ENCODE measurements at places on chromosomes 12 and 14.
A peak's percentile ranks its signal among the peaks of the same experiment; 100 is the strongest.

DNA sequence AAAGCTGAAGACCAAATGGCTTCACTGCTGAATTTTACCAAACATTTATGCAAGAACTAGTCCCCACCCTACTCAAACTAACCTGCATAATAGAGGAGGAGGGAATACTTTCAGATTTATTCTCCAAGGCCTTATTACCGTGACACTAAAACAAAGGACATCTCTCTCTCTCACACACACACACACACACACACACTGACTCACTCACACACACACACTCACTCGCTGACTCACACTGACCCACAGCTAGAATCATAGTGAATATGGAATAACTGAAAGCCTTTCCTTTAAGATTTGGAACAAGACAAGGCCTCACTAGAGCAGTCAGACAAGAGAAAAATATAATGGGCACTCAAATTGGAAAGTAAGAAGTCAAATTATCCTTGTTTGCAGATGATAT lies 1014.1 kb downstream of the TMTC2 start:
- DNase-seq = no peak

GRCh38 chr12:12505544-12506495 lies 56.8 kb downstream of the DUSP16 start:
- no peak for DNase-seq

GRCh38 chr14:95495538-95496025 lies 20.9 kb downstream of the SYNE3 start:
- peak; percentile 52 for DNase-seq

- no peak for DNase-seq
Observed at GRCh38 chr12:122894193-122895121, 1.5 kb downstream of the VPS37B start.

GRCh38 chr12:93733358-93733757 lies 56.2 kb downstream of the CRADD start:
- no peak for DNase-seq

DNA sequence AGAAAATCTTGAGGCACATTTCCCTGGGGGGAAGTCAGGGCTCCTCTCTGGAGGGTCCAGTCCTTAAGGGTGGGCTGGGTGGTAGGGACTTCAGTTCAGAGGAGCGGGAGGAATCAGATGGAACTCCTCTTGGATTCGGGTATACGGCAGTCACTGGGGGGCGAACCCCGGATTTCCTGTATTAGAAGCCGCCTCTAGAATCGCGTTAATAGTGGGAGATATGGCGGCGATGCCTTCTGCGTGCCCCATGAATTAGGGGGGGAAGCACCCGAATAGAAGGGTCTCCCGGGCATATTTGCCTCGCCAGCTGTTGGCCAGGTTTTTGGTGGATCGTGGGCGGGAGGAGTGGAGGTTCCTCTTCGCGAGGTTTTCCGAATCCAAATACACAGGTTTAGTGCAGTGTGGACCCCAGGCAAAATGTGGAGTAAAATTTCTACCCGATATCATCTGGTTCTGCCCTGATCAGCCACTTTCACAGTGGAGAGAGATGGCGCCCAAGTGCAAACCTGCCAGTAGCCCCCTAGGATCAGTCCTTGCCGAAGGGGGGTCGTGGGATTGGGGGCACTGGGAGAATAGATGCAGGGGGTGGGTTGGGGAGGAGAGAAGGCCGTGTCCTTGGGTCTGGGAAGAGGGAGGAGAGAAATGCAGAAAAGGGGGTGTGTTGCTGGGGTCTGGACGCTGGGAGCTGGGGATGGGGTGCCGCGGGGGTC lies 628 bp downstream of the MEG3 start:
- DNase-seq = no peak

- no peak for DNase-seq
Observed at GRCh38 chr12:117587631-117588287, 226.3 kb upstream of the NOS1 start.

DNA sequence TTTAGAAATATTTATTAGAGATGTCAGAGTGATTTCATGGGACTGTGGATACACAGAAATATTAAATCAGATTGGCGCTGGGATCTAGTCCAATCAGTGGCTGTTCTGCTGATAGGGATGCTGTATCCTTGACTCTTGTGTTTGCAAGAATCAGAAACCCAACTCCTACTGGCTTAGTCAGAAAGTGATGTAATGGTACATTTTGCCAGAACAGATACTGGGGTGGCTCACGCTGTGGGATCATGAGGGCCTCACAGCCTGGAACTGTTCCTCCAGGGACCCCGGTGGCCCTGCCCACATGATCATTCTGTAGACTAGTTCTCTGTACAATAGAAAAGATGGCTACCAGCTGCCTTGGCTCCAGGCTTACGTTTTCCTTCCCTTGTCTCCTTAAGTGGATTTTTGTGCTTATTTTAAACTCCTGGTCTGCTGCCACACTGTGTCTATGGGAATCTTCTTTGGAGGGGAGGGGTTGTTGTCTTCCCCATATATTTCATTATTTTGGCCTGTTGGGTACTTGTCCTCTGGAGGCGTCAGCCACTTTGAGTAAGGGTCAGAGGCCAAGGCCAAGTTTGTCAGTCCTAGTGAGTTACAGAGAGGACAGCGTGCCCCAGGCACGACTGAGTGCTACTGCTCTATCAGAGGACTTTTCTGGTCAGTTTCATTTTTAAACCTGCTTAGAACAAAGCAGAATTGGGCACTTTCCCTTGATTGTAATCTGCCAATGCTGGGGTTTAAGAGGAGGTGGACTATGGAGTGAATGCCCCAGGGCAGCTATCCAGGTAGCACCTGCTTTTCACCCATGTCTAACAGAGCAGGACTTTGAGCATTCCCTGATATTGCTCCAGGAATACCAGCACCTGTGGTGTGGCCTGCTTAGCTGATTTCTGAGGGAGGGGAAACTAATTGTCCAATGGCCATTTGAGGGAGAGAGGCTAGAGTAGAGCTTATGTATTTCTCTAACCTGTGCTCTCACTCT lies 164.3 kb downstream of the SLC5A8 start:
- DNase-seq = no peak

DNA sequence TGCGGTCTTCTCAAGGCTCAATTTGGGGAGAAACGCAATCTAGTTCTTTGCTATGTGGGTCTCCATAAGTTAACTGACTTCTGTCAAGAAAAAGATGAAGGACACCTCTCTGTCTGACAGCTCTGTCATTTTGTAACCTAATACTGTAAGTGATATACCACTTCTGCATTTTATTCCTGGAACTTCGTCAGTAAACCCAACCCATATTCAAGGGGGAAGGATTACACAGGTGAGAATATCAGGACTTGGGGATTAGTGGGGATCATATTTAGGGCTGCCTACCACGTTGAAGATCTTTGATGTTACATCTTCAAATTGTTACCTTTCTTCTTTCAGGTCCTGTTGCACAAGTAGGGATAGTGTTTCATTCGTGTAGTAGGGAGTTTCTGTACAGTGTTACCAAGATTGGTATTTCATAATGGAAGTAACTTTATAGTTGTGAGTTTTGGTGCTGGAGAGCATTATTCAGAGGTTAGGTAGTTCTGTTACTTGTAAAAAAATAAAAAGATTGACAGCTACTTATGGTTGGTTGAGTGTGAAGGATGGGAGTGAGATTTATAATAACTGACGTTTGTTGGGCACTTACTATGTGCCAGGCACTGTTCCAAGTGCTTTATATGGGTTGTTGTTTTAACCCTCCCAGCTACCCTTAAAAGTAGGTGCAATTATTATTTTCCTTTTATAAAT lies 1.6 kb downstream of the TMEM260 start:
- DNase-seq = no peak

- DNase-seq = no peak
Observed at GRCh38 chr14:22887990-22888378, 5.0 kb downstream of the REM2 start.
